ENCODE measurements at places on chromosomes 16 and 17.

DNA sequence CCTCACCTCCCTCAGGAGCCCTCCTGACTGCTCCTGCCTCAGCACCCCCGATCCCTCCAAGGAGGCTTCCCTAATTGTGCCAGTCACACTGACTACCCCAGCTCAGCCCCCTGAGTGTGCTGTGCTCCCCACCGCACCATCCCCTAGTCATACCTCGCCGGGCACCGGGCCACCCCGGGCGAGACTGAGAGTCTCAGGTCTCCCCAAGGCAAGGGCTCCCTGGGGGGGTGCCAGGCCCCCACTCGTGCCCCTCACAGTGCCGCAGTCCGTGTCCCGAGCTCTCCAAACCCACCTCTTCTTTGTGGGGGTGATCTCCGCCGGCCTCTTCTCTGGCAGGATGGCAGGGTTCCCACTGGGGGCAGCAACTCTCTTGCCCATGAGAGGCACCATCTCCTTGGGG is 3.2 kb downstream of the TRPV3 start:
- DNase-seq, result no peak

GRCh38 chr17:52035336-52035915 is 123.1 kb downstream of the CA10 start:
- DNase-seq, result no peak

DNA sequence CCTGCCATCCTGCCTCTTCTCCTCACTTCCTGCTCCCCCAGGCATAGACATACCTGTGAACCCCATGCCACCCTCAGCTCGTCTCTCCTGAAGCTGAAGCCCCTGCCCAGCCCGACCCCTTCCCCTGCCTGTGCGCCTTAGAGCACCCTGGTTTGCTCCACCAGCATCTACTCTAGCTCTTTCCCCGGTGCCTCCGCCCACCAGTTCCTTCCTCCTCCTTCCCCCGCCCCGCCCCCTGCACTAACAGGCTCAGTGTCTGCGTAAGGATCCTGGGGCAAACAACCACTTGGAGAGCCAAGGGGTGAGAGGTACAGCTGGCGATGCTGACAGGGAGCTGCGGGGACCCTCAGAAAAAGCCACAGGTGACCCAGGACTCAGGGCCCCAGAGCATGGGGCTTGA is 1.9 kb downstream of the GPR142 start:
- no peak for DNase-seq

GRCh38 chr16:56558024-56558747 is 6.7 kb upstream of the MT4 start:
- peak; percentile 62 for DNase-seq

GRCh38 chr17:82737967-82738877 is 2.8 kb downstream of the FN3K start:
- DNase-seq, result no peak

- no peak for DNase-seq
These were observed 2.6 kb downstream of the OVCA2 start for GRCh38 chr17:2044263-2044894.

Measured in AG08396 (cell line).